ENCODE measurements at places on chromosomes 7 and 10. TPM values are rescaled to one million over a fixed set of nuclear protein-coding genes. Genes with fewer than 3 reads are reported as not detected.

C10orf143 gene
- total RNA-seq: 6.7 TPM

ATRNL1 gene
- not detected for total RNA-seq

- H3K27me3 ChIP-seq: no peaks in the 10 kb centered on the region
- no peaks in the 10 kb centered on the region for H3K36me3 ChIP-seq
- DNase-seq: no peak
Measured at GRCh38 chr7:42012786-42013360, 224.1 kb downstream of the GLI3 start.

DNA sequence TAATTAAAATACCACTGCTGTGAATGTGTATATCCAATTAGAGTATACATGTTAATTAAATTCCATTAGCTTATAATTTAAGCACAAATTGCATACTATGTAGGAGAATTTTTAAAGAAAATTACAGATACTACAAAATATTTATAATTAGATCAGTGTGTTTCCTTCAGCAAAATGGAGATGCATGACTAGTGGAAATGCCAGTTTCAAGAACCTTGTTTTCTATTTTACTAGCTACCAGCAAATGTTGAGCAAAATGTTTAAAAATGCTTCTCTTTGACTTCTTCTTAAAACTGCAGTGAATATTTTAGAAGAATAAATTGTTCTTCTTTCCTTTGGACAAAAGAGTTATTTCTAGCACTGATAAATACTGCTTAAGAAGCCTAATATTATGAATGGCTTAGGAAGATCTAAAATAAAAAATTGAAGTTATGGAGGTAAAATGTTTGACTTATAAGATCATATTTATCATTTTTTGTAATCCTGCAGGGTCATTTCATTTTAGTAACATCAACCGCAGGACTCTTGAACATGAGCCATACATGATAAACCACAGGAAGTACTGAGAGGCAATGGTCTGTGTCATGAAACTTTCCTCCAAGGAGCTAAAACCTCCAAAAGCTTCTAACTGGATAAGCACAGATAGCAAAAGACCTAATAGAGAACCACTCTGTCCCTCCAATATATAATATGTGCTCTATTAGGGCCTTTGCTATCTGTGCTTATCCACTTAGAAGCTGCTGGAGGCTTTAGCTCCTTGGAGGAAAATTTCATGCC is 1066.0 kb upstream of the CELF2 start:
- no peak for DNase-seq
- no peak overlapping the region for H3K27ac ChIP-seq
- no peaks in the 10 kb centered on the region for H3K27me3 ChIP-seq
- no peaks in the 10 kb centered on the region for H3K36me3 ChIP-seq
- H3K4me1 ChIP-seq: no peaks in the 10 kb centered on the region

TMEM176B gene
- total RNA-seq: 0.27 TPM

INTS1 gene
- total RNA-seq: 96.6 TPM

- no peak overlapping the region for H3K27ac ChIP-seq
- no peaks in the 10 kb centered on the region for H3K27me3 ChIP-seq
- DNase-seq: no peak
- H3K4me1 ChIP-seq: no peaks in the 10 kb centered on the region
Measured at GRCh38 chr7:133297093-133297492, 44.2 kb downstream of the EXOC4 start.

DNA sequence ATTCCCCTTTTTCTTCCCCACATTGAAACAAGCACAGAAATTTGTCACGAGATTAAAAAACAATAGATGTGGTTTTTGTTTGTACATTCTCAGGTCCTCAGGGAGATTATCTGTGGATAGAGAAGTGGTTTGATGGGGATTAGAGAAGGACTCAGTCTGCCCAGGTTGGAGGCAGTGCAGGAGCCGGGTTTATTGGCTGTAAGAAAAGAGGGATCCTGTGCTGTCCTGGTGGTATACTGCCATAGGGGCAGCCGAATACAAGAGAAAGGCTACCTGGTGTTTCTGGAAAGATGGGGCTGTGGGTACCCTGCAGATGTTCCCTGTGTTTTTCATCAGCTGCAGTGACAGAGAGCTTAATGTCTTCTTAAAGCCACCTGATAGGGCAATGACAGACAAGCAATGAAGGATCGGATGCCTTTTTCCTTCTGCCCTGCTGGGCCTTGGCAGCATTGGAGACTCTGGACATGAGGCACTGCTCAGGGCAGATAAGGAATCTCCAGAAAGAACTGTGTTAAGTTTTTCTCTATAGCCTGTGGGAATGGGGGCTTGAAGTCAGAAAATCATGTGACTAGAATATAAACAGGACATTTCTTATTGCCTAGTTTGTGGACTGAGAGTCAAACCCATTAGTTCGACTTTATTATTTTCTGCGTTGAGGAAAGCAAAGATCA is 18.1 kb upstream of the GPR141 start:
- no peak for DNase-seq
- no peak overlapping the region for H3K27ac ChIP-seq
- H3K4me1 ChIP-seq: no peaks in the 10 kb centered on the region
- no peaks in the 10 kb centered on the region for H3K27me3 ChIP-seq
- no peaks in the 10 kb centered on the region for H3K36me3 ChIP-seq

DNA sequence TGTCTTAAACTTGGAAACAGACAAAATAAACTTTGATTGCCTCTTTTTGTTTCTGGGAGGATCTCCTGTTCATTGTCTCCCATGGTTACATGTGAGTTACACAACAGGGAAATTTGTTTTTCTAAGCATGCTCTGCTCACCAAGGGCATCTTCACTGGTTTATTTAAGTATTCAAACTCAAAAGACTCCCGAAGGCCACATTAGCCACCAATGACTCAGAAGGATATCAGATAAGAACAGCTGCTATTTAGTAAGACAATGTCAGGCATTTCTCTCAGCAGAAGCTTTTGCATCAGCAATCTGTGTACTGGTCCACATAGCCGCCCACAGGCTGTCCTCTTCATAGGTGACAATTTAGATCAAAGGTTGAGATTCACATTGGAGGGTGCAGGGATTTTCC is 19.3 kb downstream of the OR6B1 start:
- no peaks in the 10 kb centered on the region for H3K36me3 ChIP-seq
- no peak overlapping the region for H3K4me3 ChIP-seq
- no peaks in the 10 kb centered on the region for H3K27me3 ChIP-seq
- DNase-seq: no peak
- H3K4me1 ChIP-seq: no peaks in the 10 kb centered on the region

DNA sequence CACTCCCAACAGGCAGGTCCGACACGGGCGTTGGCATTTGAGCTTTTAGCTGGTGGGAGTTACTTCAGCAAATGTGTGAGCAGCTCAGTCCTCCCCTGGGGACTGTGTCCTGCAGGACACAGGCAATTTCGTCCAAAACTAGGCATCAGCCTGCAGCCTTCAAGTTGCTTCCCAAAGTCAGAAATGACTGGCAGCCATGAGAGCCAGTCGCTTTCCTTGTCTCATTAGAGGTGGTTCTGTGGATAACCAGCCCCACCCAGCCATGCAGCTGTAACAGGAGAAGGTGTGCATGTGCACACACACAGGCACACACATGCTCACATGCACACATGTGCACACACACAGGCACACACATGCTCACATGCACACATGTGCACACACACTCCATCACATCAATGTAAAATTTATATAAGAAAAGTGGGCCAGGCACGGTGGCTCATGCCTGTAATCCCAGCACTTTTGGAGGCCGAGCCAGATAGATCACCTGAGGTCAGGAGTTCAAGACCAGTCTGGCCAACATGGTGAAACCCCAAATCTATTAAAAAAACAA is 138.8 kb upstream of the TCERG1L start:
- H3K4me3 ChIP-seq: no peak overlapping the region
- no peaks in the 10 kb centered on the region for H3K36me3 ChIP-seq
- no peaks in the 10 kb centered on the region for H3K4me1 ChIP-seq
- no peak for DNase-seq

GRCh38 chr7:74453322-74454011 is at the start of gene GTF2IRD1:
Gene GTF2IRD1, plus strand, starts transcription at chr7:74453906. Its CDS starts 54,175 bp downstream, at chr7:74508081.
- H3K27ac ChIP-seq: no peak within 1 kb of the TSS
- H3K36me3 ChIP-seq: no peaks in the 10 kb centered on the region
- H3K27me3 ChIP-seq: no peaks in the 10 kb centered on the region
- H3K4me3 ChIP-seq: peak within 1 kb of the TSS; percentile 37
- peak; percentile 62 for DNase-seq

PPIA gene
- 3,448 TPM for total RNA-seq

GRCh38 chr7:85566095-85566794 is 379.4 kb upstream of the SEMA3D start:
- H3K4me3 ChIP-seq: no peak overlapping the region
- no peak overlapping the region for H3K27ac ChIP-seq
- no peak for DNase-seq

NRAP gene
- total RNA-seq: not detected

- H3K36me3 ChIP-seq: no peaks in the 10 kb centered on the region
- no peaks in the 10 kb centered on the region for H3K27me3 ChIP-seq
- no peak overlapping the region for H3K4me3 ChIP-seq
Measured at GRCh38 chr10:70656489-70656888, 15.8 kb upstream of the ADAMTS14 start.

All from CD8-positive, alpha-beta memory T cell (primary cell).